Left ventricle myocardium superior (tissue), 1 donor: ENCODE measurements at places on chromosomes 11 and 22.
A peak's percentile ranks its signal among the peaks of the same experiment; 100 is the strongest.

DNA sequence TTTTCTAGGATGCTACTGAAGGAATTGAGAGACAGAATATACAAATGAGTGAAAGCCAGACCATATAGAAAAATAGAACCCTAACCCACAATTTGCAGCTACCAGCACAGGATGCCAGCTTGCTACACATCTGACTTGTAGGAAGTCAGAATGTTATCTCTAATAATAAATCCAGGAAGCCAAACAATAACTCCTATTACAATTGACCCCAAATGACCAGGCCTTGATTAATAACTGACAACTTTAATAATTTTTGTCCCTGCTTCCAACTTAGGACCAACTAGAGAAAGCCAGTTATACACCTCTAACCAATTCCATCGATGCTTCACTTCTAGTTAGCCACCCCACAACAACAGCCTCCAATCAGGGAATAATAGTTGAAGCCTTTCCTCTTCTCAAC, 193.4 kb downstream of the CASP12 start:
- no peak for DNase-seq

- DNase-seq = no peak
Observed at GRCh38 chr11:104866815-104867214, 31.4 kb downstream of the CASP12 start.

DNA sequence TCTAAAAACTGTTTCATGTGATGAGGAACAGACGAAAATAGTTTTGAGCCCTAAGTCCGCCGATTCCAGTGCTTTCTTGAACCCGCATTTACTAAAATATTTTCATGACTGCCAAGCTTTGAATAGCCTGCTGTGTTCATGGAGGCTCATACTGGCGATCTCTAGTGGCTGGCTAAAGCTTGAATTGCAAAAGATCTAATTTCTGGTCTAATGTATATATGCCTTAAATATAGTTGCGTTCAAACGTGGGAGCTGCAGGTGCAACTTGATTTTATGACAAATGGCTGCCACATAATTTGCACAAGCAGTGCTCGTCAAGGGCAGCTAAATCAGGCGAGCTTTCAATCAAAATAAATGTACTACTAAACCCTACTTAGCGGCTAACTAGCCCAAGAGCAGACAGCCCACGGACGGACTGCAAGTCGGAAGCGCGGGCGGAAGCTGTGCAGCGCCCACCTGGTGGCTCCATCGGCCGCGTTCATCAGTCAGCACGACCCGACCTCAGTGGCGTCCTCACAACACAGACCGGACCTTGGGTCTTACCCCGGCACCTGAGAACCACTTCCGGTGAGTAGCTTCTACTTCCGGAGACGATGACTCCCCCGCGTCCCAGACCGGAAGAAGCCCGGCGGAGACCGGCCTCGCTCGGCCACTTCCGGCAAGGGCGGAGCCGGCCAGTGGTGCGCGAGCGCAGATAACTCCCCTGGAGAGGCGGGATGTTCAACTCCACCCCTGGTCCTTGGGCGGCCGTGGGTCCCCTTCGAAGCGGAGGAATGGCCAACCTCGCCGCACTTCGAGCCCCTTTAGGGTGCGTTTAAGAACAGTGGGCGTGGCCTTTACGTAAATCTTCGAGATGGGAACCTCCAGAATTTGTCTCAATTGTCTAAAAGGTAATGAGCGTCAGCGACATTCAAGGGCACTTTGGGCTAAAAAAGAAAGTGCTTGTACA, 6.1 kb downstream of the RPL27A start:
- DNase-seq = peak; percentile 97

DNA sequence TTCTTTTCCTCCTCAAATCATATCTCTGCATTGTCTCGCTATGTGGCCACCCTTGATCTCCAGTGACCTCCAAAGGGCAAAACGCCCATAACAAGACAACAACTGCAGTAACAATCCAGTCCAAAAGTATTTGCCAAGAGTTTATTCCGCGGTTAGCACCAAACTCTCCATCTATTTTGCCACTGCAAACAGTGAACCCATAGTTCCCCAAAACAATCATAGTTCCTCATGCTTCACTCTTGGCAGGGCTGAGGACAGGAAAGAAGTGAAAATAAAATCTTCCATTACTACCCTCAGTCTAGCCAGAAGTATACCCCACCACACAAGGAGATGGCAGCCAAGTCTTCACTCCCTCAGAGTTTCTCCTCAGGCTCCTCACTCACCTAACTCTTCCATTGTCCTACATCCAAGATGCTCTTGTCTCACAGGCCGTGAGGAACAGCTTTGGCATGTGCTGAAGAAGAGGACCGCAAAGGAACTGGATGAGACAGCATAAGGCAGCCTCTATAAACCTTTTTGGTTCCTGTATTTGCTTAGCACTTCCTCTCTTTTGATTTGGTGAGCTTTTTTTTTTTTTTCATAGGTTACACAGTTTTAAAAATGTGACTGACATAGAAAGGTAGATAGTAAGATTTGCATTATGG, at the start of gene LPXN:
Gene LPXN (minus strand): TSS at position 480 of the 644 bp plus-strand sequence. CDS start 84 bp downstream, at position 396.
- DNase-seq = no peak

GRCh38 chr11:119616586-119617339, 112.2 kb downstream of the NECTIN1 start:
- DNase-seq = no peak

GRCh38 chr11:33543823-33544222, 156.8 kb downstream of the C11orf91 start:
- no peak for DNase-seq
